Erythroblast (primary cell): ENCODE measurements at places on chromosomes 2 and 18.

DNA sequence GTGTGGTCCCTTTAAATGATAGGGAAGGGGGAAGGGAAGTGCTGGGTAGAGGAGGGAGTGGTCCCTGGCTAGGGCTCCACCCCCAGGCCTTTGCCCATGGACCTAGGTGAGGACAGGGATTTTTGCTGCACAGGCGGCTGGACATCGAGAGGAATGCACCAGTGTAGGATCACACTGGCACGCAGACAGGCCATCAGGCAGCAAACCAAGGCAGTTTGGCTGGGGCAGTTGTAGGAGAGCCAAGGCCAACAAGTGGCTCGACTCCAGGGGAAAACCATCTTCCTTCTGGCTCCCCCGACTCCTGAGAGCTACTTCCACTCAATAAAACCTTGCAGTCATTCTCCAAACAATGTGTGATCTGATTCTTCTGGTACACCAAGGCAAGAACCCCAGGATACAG is 402.0 kb upstream of the LRRTM1 start:
- no peak for DNase-seq

DNA sequence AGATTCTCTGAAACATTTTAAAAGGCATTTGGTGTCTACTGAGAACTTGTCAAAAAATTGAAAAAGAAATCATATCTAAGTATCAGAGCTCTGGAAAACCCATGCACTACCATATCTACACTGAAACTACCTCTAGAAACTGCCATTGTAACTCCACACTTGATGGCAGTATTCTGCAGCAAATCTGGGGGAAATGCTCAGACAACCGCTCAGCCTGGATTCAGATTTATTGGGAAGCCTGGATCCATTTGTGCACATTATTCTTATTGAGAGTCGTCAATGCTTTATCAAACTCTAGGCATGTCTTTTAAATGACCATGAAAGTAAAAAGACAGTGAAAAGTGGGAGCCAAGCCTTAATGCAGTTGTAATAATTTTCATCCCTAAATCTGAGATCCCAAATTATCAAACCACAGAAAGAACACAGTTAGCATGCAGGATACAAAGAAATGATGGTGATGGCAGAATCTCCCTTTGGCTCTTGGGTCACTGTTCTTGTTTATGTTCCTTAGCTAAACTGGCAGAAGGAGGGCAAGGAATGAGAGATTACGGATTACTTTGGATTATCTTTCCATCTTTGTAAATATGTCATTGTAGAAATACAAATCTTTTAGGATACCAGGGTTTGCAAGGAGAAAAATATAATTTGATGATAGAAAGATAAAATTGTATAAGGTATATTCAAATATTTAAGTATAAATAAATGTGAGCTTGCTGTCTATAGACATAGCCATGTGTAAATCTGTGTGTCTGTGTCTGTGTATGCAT is 512.1 kb upstream of the SYT4 start:
- no peak for DNase-seq

DNA sequence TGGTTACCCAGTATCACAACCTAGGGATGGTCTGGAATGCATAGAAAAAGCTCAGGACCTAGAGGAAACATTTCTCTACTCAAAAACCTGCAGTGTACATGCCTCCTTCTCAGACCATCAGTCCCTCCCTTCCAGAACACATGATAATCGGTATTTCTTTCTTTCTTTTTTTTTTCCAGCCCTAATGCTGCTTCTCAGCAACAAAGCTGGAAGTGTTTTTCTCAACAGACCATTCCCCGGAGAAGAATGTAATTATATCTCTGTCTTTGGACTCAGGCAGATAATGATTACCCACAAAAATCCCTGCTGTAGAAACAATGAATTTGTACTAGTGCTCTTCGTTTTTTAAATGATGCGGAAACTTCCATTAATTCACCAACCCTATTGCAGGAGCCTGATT is 44.1 kb upstream of the NDUFV2 start:
- DNase-seq = no peak

DNA sequence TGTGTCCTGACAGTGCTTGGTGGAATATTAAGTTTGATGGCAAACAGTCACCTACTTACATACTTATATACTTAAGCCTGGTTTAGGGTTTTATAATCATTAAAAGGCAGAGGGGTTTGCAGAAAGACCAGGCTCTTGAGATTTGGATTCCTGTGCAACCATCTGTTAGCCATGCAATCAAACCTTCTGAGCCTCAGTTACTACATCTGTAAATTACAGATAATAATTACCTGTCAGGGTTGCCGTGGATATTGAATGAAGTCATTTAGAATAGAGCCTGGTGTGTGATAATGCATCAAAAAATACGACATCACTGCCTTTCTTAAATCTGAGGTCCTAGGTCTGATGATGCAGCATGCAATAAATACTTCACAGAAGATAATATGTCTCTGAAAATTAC is 152.9 kb downstream of the ARHGAP28 start:
- no peak for DNase-seq

- DNase-seq = no peak
Observed at GRCh38 chr2:36541891-36542595, 55.9 kb downstream of the FEZ2 start.

- no peak for DNase-seq
Observed at GRCh38 chr2:197871780-197872456, 67.5 kb downstream of the PLCL1 start.

DNA sequence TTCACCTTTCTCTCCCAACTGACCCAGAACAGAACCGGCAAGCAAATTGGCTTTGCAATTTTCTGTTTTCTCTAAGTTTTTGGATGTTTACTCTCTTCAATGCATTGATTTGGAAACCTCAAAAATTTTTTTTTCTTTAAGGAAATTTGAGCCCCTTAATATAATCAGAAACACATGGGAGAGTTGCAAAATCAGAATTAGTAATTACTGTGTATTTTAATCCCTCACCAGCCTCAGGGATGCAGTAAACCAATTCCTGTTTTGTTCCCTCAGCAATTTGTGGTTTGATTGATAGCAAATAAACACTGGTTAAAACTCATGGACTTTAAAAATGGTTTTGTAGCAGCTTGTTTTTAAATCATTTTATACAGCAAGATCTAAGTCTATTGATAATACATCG is 281.5 kb downstream of the NEDD4L start:
- no peak for DNase-seq

DNA sequence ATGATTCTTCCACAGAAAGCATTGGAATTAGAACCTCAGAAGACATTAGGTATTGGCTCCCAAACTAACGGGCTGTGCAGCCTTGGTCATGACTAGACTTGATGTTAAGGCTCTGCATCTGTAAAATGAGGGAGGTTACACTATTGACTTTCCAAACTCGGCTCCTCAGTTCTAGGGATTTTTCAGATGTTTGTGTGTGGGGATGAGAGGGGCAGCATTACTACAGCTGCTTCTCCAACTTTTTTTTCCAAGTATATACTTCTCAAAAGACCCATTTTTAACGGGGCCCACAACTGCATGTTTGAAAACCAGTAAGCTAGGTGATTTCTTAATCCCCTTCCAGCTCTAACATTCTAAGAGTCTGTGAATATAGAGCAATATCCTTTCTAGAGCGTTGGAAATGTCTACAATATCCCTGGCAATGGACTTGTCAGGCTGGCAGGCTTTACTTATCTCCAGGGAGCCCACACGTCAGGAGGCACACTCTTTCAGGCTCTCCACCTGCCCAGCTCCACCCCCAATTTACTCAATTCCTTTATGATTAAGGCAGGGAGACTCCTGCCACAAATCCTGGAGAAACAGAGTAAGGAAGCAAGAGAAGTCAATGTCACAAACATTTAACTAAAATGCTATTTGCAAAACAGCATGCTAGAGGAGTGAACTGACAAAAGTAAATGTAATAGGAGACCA is 844 bp upstream of the MPV17 start:
- peak; percentile 30 for DNase-seq

- DNase-seq = no peak
Observed at GRCh38 chr18:32328379-32328778, 138.5 kb downstream of the MEP1B start.

DNA sequence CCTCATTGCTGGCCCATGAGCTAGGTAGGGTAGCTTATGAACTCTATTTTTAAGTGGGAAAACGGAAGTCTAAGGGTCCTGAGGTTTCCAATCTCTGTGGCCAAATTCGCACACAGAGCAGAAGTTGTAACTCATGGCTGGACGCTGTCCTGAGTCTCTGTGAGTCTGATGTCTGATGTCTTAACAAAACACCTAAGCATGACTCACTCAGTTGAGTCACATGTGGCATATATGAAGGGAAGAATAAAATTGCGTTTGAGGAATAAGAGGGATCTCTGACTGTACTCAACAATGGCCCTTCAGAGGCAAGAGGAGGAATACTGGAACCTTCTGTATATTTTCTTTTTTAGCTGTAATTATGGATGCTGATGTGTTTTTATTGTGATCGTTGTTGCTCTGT is 569.7 kb downstream of the RIT2 start:
- DNase-seq = no peak

- no peak for DNase-seq
Observed at GRCh38 chr2:36405183-36405582, 49.6 kb downstream of the CRIM1 start.

GRCh38 chr2:134866498-134867099 is 28.2 kb downstream of the ACMSD start:
- no peak for DNase-seq

- no peak for DNase-seq
Observed at GRCh38 chr2:40955635-40956034, 503.7 kb upstream of the SLC8A1 start.

- no peak for DNase-seq
Observed at GRCh38 chr18:72572896-72573295, 28.8 kb upstream of the CBLN2 start.

GRCh38 chr2:75729861-75730260 is 19.1 kb upstream of the GCFC2 start:
- peak; percentile 3 for DNase-seq

GRCh38 chr2:204240961-204241360 is 304.3 kb upstream of the PARD3B start:
- DNase-seq = no peak

GRCh38 chr2:227665189-227665940 is 1.2 kb upstream of the SCYGR5 start:
- no peak for DNase-seq

- no peak for DNase-seq
Observed at GRCh38 chr2:104415284-104415683, 438.6 kb upstream of the POU3F3 start.

GRCh38 chr18:62828091-62828640 is 112.8 kb downstream of the PHLPP1 start:
- no peak for DNase-seq

GRCh38 chr2:235381261-235381912 is 112.5 kb upstream of the AGAP1 start:
- DNase-seq = no peak

- no peak for DNase-seq
Observed at GRCh38 chr2:194674043-194674442, 983.0 kb upstream of the SLC39A10 start.

DNA sequence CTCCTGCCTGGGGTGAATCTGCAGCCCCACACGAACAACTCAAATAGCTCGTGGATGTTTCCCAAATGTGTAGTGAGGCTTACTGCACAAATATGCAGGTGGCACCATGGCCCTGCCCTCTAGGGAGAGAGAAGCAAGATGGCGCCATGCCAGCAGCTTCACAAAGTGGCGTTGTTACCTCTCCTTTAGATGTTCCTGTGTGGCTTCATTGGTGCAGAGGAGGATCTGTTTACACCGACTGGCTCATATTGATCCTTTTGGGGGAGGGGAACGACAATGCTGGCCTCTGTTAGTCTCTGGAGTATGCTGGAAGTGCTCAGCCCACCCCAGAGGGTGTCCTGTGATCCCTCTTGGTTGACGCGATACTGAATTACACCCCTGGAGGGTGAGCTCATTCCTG is 99.5 kb upstream of the GATA6 start:
- DNase-seq = no peak

- DNase-seq = no peak
Observed at GRCh38 chr2:101401326-101401665, 14.0 kb upstream of the CREG2 start.

GRCh38 chr2:109613922-109614714 is at the start of the genes SEPTIN10 and SOWAHC:
SEPTIN10 (minus strand) TSS chr2:109613966; CDS start chr2:109613827, 139 bp downstream.
SOWAHC (plus strand) TSS chr2:109614364; CDS start chr2:109614490, 126 bp downstream.
- peak; percentile 82 for DNase-seq

DNA sequence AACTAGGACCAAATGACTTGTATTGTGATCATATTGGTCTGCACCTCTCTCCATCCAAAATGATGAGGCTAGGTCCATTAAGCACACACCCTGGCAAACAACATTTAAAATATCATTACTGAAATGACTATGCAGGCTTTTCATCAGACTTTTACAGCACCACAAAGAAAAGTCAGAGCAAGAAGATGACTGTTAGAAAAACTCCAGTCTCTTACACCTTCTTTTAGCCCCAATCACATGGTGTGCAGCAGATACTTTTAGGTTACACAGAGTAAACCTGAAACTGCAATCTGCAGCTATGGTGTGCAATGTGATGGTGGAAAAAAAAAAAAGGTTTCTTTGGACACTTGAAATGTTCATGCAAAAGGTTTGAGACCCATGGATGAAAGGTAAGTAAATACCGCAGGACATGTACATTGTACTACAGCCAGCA is 5.4 kb upstream of the POLI start:
- DNase-seq = no peak

GRCh38 chr2:196442211-196442610 is 197.3 kb upstream of the CCDC150 start:
- no peak for DNase-seq

DNA sequence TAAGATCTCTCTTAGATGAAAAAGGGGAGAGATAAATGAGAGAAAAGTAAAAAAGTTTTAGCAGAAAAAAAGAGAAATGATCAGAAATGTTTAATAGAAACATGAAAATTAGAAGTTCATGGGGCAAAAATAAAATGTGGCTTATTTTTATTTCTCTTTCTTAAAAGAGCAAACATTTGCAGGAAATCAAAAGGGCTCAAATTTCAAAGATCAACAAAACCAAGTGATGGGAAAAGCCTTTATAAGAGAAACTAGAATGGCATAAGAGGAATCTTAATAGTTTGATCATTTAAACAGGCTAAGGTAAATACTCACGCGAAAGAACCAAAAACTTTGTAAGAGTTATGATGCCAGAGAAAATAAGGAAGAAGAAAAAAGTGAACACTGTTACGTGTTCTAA is 23.3 kb upstream of the DAW1 start:
- no peak for DNase-seq

GRCh38 chr2:7030810-7031209 is 113.6 kb downstream of the RNF144A start:
- no peak for DNase-seq

DNA sequence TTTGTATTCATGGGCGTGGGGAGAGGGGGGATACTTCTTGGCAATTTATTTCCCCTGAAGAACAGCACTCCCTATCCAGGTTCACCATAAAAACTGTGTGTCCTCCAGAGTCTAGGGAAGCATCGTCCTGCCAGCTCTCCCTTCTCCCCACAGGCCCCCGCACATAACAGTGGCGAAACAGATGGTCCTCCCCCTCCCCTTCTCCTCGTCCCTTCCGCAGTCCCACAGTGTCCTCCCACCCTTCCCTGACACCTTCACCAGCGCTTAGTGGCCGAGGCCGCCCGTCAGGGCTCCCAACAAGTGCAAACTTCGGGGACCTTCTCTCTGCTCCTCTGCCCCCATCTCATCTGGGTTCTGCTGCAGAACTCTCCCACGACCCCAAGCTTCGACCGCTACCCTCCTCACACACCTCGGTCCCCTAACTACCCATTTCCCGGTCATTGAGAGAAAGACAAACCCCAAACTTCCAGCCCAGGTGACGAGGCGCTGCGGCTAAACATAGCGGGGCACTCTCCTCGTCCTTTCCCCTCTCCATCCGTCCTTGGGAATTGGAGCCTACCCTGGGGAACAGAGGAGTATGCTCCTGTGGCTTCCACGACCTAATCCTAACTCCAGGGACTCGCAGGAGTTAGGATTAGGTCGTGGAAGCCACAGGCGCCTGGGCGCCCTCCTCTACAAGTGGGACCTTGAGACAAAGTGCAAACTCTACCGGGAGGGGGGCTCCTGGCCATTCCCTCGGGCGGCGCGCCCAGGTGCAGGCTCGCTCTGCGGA is 971 bp downstream of the ZNF385B start:
- no peak for DNase-seq
